ENCODE measurements at places on chromosomes 7 and 10.

GRCh38 chr10:18226336-18226735 lies 86.1 kb downstream of the CACNB2 start:
- no peak for DNase-seq

GRCh38 chr7:128207609-128208008 lies 33.5 kb upstream of the LEP start:
- no peak for DNase-seq

DNA sequence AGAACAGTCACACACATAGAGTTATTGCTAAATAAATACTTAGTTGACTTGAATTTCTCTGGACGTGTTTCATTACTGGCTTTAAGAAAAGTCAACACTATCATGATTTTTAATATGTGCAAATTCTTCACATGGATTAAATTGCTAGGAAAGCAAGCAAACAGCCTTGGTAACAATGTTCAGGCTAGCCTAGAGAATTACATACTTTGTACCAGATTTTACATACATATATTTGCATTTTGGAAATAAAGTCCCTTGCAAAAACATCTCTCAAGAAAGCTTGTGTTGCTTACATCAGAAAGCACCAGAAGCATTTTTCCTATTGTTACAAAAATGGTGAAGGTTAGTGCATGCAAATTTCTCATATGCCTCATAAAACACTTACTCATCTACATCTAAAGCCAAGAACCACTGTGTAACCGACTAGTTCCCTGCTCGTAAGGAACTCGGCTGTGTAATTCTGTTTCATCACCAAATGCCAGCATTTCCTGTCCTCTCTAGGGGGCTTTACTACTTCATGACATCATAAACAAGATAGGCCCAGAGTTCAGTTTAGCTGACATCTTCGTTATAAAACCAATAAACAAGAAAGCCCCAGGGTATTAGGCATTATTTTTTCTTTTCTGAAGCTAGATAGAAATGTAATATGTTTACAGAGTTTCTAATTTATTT lies 87.8 kb downstream of the CFAP58 start:
- DNase-seq: peak; percentile 92

GRCh38 chr7:127390186-127390816 lies 2.2 kb downstream of the ZNF800 start:
- no peak for DNase-seq

- no peak for DNase-seq
Measured at GRCh38 chr7:114639451-114639850, 224.8 kb downstream of the FOXP2 start.

DNA sequence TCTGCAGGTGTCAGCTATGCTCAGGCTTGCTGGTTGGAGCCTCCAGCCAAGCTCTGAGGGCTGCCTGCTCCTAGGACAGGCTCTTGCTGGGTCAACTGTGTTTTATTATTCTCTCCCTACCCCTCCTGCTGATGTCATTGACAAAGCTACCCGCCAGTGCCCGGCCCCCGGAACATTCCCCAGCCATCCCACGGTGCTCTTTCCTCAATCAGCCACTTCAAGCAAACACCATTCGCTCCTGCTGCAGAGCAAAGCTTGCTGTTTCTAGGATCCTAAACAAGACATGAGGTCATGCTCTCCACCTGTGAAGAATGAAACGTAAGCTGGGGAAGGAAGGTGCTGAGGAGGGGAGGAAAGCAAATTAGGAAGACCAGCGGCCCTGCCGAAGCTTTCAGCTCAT lies 2.1 kb upstream of the C10orf71 start:
- no peak for DNase-seq

DNA sequence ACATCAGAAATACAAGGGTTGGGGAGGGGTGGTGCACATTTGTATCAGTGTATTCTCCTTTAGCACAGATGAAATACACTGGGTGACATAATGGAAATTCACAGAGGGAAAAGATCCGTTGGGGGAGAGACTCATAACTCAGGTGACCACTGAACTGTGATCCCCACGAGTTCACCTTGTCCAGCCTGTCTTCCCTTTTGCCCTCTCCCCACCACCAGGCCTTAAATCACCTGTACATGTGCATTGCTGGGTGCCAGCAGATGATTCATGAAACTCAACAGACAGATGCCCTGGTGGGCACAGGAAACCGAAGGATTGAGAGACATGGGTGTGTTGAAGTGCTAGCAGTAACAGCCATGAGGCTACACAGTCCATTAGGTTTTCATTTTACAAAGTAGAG lies 253.3 kb downstream of the PLXNA4 start:
- no peak for DNase-seq

GRCh38 chr7:17299483-17299991 lies 1.1 kb downstream of the AHR start:
- no peak for DNase-seq

DNA sequence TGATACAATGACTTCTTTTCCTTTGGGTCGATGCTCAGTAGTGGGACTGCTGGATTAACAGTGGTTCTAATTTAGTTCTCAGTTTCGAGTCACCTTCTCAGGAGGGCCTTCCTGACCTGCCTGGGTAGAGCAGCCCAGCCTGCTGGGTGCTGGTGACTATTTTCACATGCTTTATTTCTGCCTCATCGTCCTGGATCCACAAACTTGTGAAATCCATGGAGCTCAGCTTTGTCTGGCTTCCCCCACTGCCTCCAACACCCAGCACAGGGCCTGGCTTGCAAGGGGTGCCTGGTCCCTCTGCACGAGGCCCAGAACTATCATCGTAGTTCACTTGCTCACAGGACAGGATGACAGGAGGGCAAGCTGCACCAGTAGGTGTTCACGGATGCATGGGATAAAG lies 46.9 kb downstream of the SPOCK2 start:
- no peak for DNase-seq

DNA sequence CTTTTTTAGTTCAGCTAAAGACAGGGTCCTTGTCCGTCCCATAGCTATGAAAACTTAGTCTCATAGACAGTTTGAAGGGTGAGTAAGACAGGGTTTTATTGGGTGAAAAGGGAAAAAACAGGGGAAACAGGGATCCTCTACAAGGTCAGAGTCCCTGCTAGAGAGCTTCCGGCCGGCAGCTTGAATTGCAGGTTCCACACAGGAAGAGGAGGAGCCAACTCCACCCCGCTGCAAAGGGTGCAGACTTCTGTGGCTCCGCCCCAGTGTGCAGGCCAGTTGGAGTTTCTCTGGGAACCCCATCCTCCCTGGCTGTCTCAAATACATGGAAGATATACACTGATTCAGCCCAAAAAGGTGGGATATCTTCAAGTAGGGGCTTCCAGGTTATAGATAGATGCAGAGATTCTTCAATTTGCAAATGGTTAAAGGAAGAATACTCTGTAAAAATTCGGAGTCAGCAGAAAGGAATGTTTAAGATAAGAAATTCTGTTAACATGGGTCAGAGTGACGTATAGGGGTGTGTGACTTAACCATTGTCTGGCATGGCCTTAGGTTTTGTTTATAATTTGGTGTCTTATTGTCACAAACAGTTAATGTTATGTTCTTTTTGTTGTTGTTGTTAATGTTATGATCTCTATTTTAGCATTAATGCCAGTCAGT lies 34.6 kb upstream of the HECW1 start:
- DNase-seq: peak; percentile 67

- no peak for DNase-seq
Measured at GRCh38 chr7:90965211-90965610, 299.0 kb upstream of the FZD1 start.

GRCh38 chr10:127657056-127657455 lies 79.9 kb upstream of the FOXI2 start:
- DNase-seq: no peak

DNA sequence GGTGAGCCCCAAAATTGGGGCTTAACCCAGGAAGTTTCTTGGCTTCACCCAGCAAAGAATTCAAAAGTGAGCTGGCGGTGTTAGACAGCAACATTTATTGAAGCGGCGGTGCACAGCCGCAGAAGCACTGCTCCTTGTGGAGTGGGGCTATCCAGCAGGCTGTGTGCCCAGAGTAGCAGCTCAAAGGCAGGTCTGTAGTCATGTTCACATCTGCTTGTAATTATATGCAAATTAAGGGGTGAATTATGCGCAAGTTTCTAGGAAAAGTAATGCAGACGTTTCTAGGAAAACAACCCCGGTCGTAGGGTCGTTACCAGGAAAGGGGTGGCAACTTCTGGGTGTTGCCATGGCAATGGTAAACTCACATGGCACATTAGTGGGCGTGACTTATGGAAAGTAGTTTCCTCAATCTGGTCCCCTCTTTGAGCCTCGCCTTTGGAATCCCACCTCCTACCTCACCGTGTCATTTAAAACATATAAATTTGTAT lies 13.7 kb upstream of the KBTBD2 start:
- DNase-seq: peak; percentile 18

GRCh38 chr7:101896316-101896715 lies 78.9 kb downstream of the CUX1 start:
- DNase-seq: no peak

DNA sequence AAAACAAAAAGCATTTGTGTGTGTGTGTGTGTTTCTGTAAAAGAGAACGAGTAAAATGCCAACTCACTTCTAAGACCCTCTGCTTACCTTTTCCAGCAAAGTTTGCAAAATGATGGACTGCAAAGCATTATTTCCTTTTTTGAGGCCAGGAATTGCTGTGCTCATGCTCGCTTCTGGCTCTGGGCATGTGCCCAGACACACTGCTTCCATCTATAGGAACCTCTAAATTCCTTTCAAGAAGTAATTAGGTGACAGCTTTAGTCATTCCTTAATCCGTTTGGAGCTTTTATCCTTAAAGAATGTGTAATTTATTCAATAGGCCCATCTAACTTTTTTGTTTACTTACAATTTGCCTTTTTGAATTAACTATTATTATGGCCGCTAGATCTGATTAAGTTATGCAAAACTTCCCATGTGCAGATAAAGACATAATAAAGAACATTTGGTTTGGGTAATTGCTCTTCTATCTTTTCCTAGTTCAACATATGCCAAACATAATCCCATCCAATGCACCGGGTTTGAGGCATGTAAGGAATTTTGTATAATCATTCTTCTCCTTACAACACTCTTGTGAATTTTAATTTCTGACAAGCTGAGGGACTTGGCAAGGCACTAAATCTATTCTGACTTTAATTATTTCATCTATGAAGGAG lies 34.7 kb downstream of the A1CF start:
- peak; percentile 49 for DNase-seq

GRCh38 chr10:47058032-47058702 lies 146.9 kb downstream of the PTPN20 start:
- no peak for DNase-seq

GRCh38 chr7:20561466-20561865 lies 54.0 kb upstream of the ABCB5 start:
- no peak for DNase-seq

DNA sequence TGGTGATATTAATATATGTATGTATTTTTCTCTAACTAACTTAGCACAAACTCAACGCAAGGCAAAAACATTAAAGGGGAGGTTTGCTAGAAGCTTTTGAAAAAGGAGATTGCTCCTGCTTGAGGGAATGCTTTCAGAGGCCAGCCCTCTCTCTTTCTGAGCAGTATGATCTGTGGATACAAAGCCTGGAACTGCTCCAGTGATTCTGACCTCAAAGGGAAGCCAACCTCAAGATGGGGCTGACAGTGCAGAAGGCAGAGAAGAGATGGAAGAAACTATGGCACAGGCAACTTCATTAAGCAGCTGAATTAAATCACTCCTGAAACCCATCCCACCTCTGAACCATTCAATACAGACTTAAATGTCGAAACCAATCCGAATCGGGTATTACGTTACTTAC lies 102.4 kb downstream of the USP6NL start:
- no peak for DNase-seq

DNA sequence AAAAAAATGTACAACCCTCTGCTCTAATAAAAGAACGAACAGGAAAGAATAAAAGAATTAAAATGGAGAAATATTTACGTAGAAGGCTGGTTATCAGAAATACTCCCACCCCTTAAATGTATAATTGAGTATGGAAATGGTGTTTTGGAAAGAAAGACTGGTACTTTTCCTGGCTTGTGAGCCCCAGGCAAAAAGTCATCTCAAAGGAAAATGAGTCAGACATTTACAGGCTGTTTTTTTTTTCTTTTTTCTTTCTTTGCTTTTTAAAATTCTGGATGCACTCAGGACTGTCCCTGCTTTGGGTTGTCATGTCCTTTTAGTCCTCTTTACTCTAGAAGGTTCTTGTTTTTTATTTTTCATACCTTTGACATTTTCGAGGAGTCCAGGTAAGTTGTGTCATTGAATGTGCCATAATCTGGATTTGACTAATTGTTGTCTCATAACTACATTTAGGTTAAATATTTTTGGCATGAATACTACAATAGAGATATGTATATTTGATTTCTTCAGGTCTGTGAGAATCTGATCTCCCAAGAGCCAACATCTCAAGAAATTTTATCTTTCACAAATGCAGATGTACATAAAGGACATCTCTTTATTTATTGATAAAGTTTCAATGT lies 313.0 kb upstream of the GLI3 start:
- peak; percentile 61 for DNase-seq

DNA sequence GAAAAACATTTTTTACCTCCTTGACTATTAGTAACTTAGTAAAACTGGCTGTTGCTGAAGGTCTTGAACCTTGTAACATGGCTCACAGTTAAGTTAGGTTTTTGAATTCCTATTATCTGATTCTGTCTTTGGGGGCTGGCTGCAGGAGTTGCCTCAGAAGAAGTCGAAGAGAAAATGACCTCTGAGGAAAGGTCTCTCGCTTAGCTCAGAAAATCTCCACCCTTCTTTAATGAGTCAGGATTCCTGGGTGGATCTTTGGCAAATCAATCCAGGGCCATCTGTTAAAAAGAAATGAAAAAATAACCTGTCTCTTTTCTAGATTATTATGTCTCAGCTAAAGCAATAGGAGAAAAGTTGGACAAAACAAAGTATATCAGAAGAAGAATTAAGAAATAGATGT lies 267.8 kb upstream of the SEMA3C start:
- no peak for DNase-seq

DNA sequence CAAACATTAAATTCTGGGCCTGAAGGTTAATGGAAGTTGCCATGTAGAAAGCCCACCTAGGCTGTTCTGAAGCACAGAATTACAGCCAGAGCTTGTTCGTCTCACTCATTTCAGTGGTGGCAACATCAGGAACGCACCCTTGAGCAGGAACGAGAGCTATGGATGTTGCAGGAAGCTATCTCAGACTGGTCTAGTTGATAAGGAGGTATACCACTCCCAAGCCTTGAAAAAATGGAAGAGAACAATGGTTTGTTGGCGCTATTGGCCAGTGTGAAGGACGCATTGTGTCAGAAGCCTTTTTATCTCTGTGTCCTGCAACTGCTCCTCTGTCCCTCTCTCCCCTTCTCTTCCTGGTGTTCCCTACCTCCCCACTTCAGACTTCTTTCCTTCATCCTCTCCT lies 60.9 kb upstream of the RAPGEF5 start:
- DNase-seq: no peak

DNA sequence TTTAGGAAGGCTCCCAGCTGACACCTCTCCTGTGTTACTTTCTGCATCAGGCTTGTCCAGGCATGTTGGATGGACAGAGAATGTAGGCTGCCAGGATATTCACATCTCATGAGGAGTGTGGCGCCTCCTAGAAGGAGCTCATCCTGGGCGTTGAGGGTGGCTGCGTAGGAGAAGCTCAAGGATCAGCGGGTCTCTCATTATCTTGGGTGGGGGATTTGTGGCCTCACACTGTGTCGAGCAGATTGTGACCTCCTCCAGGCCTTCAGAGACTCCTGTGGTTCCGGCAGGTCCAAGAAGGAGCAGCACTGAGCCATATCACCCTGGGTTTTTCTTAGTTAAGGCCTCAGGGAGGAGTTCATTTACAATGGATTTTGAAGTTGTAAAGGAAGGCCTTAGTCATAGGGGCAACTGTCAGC lies 8.7 kb upstream of the COBL start:
- no peak for DNase-seq

Measured in NCI-H226 (cell line).